ENCODE measurements at places on chromosomes 4 and X.

DNA sequence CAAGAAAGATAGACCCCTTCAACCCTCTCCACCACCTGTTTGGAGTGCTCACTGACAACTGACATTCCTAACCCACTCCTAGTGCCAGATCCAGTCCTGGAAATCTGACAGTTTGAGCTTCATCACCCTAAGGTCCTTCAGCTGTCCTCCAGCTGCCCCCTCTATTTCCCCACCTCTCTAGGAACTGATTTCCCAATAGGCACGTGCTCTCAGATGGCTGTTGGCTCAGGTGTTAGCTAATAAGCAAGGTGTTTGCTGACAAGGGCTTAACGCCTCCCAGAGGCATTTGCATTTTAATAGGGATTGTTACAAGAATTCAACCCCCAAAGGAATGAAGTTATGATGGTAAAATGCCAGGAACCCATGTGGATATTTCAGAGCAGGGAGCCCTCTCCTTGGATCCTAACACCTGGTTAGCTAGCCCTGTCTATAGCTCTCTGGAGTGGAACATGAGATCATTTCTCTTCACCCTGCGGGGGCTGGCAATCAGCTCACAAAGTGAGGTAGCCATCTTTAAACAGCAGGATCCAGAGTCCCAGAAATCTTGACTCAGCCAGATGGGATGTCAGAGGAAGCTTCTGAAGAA lies 348.5 kb upstream of the SFRP2 start:
- no peak for DNase-seq

GRCh38 chr4:139655116-139655515 lies 10.5 kb upstream of the MGST2 start:
- DNase-seq = no peak

GRCh38 chr4:683982-684622 lies 4.8 kb downstream of the SLC49A3 start:
- no peak for DNase-seq

GRCh38 chr4:18582841-18583240 lies 561.3 kb upstream of the LCORL start:
- no peak for DNase-seq

DNA sequence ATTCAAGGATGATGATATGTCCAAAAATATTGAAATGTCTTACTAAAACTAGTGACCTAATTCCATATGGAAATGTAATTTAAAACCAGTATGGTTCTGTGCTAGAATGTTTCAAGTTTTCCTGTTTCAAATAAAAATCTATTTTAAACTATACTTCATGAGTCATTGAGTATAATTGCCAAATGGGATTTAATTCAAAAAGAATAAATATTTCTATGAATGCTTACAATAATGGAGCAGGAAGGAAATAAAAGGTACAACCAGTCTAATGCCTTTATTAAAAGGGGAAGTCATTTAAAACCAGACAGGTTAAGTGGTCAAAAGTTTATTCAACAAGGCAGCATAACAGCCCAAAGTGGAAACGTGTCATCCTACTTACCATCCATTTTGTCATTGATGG lies 2347.1 kb downstream of the PCDH7 start:
- DNase-seq = no peak

DNA sequence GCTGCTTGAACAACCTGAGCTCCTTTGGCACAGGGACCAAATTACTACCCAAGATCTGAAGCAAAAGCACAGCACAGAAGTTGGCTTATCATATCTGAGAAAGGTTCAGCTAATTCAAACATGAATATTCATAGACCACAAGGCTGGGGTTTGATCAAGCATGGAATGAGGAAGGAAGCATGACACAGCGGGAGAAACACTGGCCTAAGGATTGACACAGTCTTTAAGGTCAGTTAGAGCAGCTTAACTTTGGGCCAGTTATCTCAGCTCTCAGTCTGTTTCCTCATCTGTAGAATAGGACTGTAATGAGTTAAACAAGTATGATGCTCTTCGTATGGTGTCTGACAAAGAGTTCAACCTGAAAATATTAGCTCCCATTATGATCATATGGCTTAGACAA lies 88.5 kb upstream of the CBR4 start:
- no peak for DNase-seq
